Fibroblast of lung (primary cell): ENCODE measurements at places on chromosomes 2 and 18.
A peak's percentile ranks its signal among the peaks of the same experiment; 100 is the strongest.

- no peak overlapping the region for H3K27ac ChIP-seq
- H3K4me3 ChIP-seq = no peak overlapping the region
- DNase-seq = peak; percentile 92
- H3K4me1 ChIP-seq = no peaks in the 10 kb centered on the region
Observed at GRCh38 chr18:40911582-40912254, 1043.3 kb upstream of the PIK3C3 start.

GRCh38 chr2:207341804-207342203 is 176.1 kb upstream of the KLF7 start:
- H3K4me3 ChIP-seq = no peak overlapping the region
- H3K4me1 ChIP-seq = no peaks in the 10 kb centered on the region
- H3K27ac ChIP-seq = no peak overlapping the region
- DNase-seq = no peak

DNA sequence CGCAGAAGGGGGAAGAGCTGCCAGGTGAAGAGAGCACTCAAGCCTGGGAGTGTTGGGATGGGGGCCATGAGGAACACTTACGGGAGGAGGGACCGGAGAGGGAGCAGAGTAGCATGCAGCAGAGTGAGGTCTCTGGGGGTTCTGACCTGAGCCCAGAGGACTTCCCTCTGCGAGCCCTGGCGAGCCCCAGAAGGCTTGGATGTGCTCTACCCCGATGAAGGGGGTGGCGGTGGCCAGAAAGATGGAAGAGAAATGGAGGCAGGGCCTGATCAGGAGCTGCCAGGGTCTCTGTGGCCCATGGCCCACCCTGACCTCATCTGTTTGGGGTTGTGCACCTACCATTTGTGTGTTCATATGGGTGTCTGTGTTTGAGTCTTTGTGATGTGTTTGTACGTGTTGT is 42.0 kb downstream of the CROCC2 start:
- no peaks in the 10 kb centered on the region for H3K36me3 ChIP-seq
- DNase-seq = no peak
- peaks cover 8% of the 10 kb centered on the region for H3K27me3 ChIP-seq
- H3K4me3 ChIP-seq = no peak overlapping the region
- H3K4me1 ChIP-seq = no peaks in the 10 kb centered on the region
- H3K27ac ChIP-seq = no peak overlapping the region

GRCh38 chr18:10892786-10893185 is 256.6 kb downstream of the PIEZO2 start:
- no peak overlapping the region for H3K4me3 ChIP-seq
- no peaks in the 10 kb centered on the region for H3K27me3 ChIP-seq
- H3K36me3 ChIP-seq = no peaks in the 10 kb centered on the region
- no peaks in the 10 kb centered on the region for H3K4me1 ChIP-seq
- no peak overlapping the region for H3K27ac ChIP-seq
- DNase-seq = peak; percentile 20

DNA sequence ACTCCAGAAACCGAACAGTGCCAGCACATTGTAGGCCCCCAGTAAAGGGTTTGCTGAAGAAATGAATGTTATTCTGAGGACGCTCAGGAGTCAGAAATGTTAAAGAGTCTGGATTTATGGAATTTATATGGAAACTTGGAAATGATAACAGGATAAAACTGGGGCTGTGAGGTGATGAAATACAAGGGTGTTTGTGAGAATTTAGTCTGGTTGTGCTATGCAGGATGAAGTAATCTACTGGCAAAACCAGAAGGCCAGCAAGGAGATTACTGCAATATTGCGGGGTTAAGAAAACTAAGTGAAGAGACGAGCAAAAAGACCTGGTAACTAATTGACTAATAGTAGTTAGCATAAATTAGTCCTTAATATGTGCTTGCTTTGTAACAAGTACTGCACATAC is 467.8 kb downstream of the ZEB2 start:
- H3K27ac ChIP-seq = no peak overlapping the region
- H3K27me3 ChIP-seq = no peaks in the 10 kb centered on the region
- H3K4me1 ChIP-seq = no peaks in the 10 kb centered on the region
- DNase-seq = no peak
- no peaks in the 10 kb centered on the region for H3K36me3 ChIP-seq

- peak; percentile 64 for DNase-seq
- no peaks in the 10 kb centered on the region for H3K36me3 ChIP-seq
- H3K27ac ChIP-seq = no peak overlapping the region
Observed at GRCh38 chr2:238152771-238153688, 5.7 kb upstream of the ERFE start.

GRCh38 chr18:52620926-52621439 is 281.0 kb downstream of the DCC start:
- H3K4me1 ChIP-seq = no peaks in the 10 kb centered on the region
- H3K27ac ChIP-seq = no peak overlapping the region
- no peaks in the 10 kb centered on the region for H3K27me3 ChIP-seq

DNA sequence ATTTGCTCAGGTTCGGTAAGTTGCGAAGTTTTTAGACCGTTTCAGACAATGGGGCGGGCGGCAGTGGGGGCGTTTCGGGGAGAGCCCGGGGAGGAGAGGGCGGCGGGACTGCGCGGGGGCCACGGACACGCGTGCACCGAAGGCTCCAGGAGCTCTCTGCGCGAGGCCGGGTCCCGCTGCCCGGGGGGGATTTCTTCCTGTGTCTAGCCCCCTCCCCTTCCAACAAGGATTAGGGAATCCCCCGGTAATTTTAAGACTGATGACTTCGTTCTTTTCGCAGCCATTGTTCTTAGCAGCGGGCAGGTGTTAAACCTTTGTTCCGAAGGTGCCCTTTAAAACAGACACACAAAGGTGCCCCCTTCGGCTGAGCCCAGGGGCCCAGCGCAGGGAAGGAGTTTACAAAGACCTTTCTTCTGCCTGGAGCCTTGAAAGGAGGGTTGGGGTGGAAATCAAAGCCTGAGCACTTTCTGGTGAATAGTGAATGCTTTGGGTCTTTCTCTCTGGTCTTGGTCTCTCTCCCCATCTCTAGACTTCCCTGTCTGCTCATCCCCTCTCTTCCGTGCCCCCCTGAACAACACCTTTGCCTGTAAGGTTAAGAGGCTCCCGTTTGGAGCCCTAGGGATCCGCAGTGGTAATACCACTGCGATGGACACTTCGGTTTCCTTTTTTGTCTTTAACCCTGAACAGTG is 2.1 kb downstream of the TRIB2 start:
- H3K36me3 ChIP-seq = no peaks in the 10 kb centered on the region
- peaks cover 15% of the 10 kb centered on the region for H3K4me1 ChIP-seq
- H3K4me3 ChIP-seq = peak overlapping the region; percentile 97
- no peaks in the 10 kb centered on the region for H3K27me3 ChIP-seq
- peak overlapping the region; percentile 88 for H3K27ac ChIP-seq

GRCh38 chr2:241958818-241959545 is 89.5 kb downstream of the RTP5 start:
- H3K36me3 ChIP-seq = no peaks in the 10 kb centered on the region
- no peak overlapping the region for H3K4me3 ChIP-seq
- H3K27ac ChIP-seq = no peak overlapping the region
- H3K4me1 ChIP-seq = no peaks in the 10 kb centered on the region

- no peaks in the 10 kb centered on the region for H3K4me1 ChIP-seq
- DNase-seq = no peak
- no peaks in the 10 kb centered on the region for H3K27me3 ChIP-seq
- H3K27ac ChIP-seq = no peak overlapping the region
- peaks cover 3% of the 10 kb centered on the region for H3K36me3 ChIP-seq
- H3K4me3 ChIP-seq = no peak overlapping the region
Observed at GRCh38 chr2:38836791-38837190, 38.9 kb downstream of the DHX57 start.

- DNase-seq = no peak
- no peaks in the 10 kb centered on the region for H3K36me3 ChIP-seq
- H3K4me3 ChIP-seq = no peak overlapping the region
- no peaks in the 10 kb centered on the region for H3K4me1 ChIP-seq
Observed at GRCh38 chr18:45447355-45448265, 167.7 kb upstream of the SLC14A2 start.
